Activated naive CD8-positive, alpha-beta T cell treated with anti-CD3 and anti-CD28 coated beads, Interleukin-2, amount 50 U/mL, for 16 hours (primary cell): ENCODE measurements at places on chromosomes 6 and 20.

DNA sequence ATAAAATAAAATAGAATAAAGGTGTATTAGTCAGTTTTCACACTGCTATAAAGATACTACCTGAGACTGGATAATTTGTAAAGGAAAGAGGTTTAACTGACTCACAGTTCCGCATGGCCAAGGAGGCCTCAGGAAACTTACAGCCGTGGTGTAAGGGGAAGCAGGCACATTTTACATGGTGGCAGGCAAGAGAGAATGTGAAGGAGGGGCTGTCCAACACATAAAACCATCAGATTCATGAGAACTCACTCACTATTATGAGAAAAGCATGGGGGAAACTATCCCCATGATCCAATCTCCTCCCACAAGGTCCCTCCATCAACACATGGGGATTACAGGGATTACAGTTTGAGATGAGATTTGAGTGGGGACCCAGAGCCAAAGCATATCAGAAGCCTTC lies 41.1 kb upstream of the BCAS1 start:
- no peak for DNase-seq

- no peak for DNase-seq
These were observed 71.3 kb upstream of the MCHR2 start for GRCh38 chr6:100065348-100065747.

- no peak for DNase-seq
These were observed 168.0 kb downstream of the HDGFL1 start for GRCh38 chr6:22737331-22737730.

DNA sequence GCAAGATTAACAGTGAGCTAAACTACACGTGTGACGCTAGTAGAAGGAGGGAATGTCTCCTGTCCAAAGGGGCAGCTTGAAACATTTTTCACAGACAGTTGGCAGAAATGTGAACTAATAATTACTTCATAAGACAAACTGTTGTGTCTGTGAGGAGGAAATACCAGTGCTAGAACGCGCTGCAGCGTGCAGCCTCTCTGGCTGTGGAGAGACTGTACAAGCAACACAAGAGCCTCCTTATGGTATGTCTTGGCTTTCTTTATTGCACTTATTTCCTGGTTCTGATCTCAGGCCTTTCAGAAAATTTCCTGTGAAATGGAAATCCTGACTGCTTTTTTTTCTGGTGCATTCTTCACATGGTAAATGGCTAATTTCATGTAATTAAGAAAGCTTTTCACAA lies 25.3 kb upstream of the TIAM2 start:
- DNase-seq = no peak

- no peak for DNase-seq
These were observed 97.5 kb upstream of the CDYL start for GRCh38 chr6:4678506-4679300.
